ENCODE measurements at places on chromosomes 7 and 10.
A peak's percentile ranks its signal among the peaks of the same experiment; 100 is the strongest.

- DNase-seq = no peak
Observed at GRCh38 chr7:46908770-46909169, 673.1 kb downstream of the TNS3 start.

- no peak for DNase-seq
Observed at GRCh38 chr7:92010215-92010614, 69.6 kb downstream of the AKAP9 start.

GRCh38 chr7:108285003-108285368, 154.8 kb upstream of the LAMB4 start:
- no peak for DNase-seq

DNA sequence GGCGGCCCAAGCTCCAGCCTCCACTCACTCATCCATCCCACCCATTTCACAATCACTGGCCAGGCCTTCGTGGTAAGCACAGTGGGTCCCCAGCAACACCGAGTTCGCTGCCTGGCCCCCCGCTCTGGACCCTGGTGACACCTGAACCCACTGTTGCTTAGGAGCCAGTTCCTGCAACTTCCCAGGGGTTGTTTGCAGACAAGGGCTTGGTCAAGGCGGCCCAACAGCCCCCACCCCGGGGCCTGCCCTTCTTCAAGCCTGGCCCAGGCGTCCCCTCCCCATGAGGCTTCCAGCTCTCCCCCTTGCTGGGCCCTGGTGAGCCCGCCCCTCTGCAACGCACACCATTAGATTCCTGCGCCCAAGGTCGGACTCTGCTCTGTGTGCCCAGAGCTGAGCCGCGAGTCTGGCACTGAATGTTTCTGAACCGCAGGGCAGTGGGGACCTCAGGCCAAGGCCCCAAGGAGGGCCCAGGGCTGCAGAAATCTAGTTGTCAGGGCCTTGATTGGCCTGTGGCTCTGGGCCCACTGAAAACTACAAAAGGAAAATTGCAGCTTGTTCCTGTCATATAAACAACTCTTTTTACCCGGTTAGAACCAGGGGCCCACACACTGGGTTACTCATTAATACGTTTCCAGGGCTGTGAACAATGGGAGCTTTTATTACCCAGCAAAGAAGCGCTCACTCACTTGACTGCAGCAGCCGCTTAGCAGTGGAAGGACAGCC, 2.1 kb upstream of the COX19 start:
- no peak for DNase-seq

DNA sequence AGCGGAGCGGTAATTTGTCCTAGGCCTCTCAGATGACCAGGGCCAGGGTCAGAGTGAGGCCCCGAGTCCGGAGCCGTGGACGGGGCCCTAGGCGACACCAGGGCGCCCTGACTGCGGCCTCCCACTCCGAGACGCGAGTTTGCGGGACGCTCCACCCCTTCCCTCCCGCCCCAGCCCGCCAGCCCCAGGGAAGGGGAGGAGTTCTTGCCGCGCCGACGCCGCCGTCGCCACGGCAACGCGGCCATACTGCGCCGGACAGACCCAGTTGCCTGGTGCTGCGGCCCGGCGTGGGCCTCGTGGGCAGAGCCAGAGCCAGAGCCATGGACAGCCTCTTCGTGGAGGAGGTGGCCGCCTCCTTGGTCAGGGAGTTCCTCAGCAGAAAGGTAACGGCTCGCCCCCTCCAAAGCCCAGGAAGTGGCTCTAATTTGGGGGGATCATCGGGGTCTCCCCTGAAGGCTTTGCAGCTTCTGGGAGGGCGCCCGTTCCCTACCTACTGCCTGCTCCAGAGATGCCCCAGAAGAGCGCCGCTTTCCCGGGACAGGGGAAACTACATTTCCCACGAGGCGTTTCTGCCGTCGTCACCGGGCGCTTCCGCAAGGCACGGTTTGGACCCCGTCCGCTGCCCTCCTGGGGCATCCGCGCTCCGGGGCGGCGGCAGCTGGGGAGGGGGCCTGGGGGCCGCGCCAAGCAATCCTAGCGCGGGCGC, at the start of gene MINDY4:
MINDY4 (plus strand) TSS at position 244 of the 706 bp plus-strand sequence; CDS start at position 321, 77 bp downstream.
- DNase-seq = peak; percentile 54

- DNase-seq = no peak
Observed at GRCh38 chr7:22980422-22980821, 33.5 kb downstream of the HYCC1 start.

DNA sequence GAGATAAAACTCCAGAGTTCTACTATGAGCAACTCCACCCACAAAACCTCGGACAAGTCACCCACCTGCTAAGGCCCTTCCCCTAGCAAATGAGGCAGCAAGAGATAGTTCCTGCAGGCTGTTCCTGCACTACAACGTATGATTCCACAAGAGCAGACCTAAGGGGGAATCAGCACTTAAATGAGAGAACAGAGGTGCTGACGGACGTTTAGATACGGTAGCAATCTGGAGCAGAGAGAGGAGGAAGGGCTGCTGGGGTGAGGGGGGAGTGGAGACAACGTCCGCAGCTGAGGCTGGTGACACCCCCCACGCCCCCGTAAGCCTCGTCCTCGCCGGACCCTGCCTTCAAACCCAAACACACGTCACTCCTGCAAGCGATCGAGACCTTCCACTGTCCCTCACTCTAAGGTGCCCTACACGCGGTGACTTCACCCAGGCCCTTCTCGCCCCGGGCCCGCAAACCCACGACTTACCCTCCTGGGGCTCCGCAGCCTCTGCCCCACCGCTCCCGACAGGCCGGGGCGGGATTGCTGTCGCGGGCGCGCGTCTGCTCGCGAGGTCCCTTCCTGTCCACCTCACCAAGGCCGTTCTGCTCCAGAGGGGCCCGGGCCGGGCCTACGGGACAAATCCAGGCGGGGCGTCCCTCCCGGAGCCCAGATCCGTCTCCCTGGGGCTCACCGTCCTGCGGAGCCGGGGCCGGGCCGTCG, 635 bp downstream of the ZNF12 start:
- DNase-seq = no peak

- no peak for DNase-seq
Observed at GRCh38 chr10:3551761-3552160, 233.2 kb downstream of the KLF6 start.

DNA sequence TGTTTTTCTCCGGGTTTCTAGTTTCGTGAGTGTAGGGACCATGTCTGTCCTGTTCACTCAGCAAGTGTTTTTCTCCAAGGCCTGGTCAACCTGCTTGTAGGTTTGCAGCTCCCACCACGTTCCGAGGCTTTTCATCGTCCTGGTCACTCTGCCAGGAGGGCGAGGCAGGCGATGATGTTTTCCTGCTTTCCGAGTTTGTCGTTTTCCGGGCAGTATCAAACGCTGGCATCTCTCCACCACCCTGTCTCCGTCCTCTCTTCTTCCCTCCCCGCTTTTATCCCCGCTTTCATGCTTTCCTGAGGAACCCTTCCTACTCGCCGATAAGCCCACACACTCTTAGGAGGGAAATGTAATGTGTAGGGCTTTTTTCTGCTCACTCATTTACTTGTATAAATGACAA, 11.2 kb downstream of the IQCE start:
- no peak for DNase-seq

GRCh38 chr7:67595431-67596180, 599.0 kb downstream of the TYW1 start:
- DNase-seq = no peak

DNA sequence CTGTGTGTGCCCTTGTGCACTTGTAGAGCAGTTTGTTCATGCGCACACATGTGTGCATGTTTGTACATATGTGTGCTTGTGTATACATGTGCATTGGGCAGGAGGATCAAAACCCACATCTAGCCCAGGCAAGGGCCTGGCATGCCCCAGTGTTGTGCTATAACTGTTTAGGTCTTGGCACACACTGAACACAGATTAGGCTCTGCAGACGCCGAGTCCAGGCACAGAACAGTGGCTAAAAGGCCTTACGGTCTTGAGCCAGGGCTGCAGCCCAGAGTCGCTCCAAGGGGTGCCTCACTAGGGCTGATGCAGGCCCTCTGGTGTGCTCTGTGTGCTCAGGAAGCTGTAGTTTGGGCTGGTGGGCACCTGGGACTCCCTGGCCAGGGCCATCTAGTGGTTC, 55.7 kb downstream of the YKT6 start:
- DNase-seq = no peak

DNA sequence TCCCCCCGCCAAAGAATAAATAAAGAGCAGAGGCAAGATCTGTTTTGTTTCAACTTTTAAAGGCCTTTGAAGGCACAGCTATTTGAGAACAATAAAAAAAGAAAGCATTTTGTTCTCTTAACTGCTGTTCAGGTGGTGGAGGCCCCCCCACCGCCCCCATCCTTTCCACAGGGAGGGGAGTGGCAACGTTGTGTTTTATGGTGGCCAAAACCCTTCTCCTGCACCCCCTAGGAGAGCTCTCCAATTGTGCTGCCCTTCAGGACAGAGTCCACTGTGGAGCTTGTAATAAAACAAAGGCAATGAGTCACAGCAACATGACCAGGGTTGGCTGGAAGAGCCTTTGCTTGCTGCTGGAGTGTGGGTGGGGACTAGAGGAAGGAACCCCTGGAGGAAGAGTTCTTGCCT, 987.9 kb downstream of the KCNMA1 start:
- no peak for DNase-seq

- no peak for DNase-seq
Observed at GRCh38 chr10:22022257-22023032, 18.9 kb upstream of the DNAJC1 start.

- DNase-seq = no peak
Observed at GRCh38 chr10:125823663-125824251, 411 bp downstream of the BCCIP start.

DNA sequence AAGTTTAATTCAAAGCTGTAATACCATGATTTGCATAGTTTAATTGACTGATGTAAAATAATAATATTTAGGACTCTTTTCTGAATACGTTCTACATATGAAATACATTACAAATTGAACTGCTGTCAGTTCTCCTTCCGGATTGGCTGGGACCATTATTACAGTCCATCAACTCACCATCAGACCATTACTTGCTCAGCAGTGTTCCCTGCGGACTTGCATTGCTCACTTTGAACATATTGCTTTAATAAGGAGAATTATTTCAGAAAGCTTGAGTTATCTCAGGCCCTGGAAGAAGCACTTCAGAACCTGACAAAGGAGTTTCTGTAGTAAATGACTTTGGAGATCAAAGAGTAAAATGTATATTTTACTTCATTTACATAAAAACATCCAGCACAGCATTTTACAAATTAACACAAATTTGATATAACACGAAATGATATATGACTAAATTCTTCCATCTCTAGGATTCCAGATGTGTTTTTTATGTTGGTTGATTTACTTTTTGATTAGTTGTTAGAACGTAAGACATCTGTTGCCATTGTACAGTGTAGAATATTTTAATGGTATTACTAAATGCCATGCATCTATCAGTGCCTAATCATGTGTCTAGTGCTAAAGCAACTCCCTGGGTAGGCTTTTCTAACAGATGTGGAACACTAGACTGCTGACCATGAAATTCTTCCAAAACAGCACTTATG, 418.5 kb upstream of the SEMA3A start:
- no peak for DNase-seq
